ENCODE measurements at places on chromosomes 3 and 15.

GRCh38 chr3:120332646-120333045 lies 16.5 kb downstream of the LRRC58 start:
- DNase-seq, result no peak

GRCh38 chr3:28590216-28590615 lies 241.6 kb upstream of the AZI2 start:
- no peak for DNase-seq

GRCh38 chr15:72037321-72037720 lies 80.6 kb downstream of the MYO9A start:
- peak; percentile 42 for DNase-seq

DNA sequence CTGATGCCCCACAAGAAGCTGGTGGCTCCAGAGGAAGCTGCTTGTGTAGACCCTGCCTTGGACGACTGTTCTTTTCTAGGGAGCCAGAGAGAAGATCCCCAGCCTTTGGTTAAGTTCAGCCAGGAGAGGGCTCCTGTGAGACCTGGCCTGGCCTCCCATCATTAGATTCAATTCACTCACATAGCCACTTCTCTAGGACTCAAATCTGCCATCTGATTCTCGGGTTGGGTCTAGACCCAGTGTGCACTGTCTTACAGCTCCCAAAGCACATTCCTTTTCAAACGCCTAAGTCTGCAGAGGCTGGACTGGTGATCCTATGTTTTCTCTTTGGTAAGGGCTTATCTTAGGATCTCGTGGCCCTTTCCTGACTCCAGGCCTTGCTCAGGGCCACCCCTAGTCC lies 81.7 kb upstream of the NPHP3 start:
- DNase-seq, result no peak

DNA sequence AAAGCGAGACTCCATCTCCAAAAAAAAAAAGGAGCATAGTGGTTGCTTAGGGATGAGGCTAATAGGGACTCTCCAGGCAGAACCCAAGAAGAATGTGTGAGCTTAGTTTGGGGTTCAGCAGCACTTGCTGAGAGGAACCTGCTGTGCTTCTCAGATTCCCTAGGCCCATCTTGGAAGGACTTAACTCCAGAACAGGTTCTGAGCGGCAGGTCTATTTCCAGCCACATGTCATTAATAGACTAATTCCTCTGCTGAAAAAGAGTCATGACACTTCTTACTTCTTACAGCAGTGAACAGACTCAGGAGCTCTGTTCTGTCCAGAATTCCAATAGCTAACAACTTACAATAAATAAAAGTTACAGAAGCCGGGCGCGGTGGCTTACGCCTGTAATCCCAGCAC lies 22.5 kb downstream of the RHOA start:
- no peak for DNase-seq

DNA sequence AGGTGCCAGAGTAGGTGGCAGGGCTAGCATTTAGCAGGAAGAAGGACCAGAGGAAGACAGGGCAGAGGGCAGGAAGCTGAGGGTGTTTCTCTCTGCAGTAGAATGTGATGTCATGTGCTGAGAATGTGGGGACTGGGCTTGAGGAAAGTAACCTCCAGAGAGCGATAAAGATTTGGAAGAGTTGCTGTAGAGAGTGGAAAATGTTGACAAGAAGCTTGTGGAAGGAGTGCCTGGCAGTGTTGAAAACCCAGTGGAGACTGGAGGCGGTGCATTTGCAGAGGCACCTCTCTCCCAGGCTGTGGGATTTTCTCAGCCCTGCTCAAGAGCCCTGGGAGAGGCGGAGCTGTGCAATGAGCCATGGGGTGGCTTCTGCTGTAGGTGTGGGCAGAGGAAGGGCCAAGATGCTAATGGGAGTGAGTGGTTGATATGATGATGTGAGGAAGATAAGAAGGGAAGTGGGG lies 54.8 kb downstream of the MESD start:
- peak; percentile 26 for DNase-seq

- DNase-seq, result no peak
Measured at GRCh38 chr3:129687586-129688125, 81.2 kb upstream of the PLXND1 start.

- DNase-seq, result no peak
Measured at GRCh38 chr3:150242220-150242936, 165.7 kb upstream of the TSC22D2 start.

DNA sequence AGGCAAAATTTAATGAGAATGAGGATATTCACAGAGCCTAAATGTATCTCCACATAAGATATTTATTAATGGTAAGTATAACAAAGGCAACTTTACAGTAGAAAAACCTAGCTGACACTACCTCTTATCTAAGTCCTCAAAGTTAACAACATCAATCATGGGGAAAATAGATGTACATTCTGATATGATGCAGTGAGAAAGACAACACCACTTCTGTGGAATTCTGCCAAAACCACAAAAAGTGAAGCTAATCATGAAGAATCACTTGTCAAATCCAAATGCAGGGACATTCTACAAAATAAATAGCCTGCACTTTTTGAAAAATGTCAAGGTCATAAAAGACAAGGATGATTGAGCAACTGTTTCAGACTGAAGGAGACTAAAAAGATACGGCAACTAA lies 27.5 kb upstream of the EOMES start:
- no peak for DNase-seq

DNA sequence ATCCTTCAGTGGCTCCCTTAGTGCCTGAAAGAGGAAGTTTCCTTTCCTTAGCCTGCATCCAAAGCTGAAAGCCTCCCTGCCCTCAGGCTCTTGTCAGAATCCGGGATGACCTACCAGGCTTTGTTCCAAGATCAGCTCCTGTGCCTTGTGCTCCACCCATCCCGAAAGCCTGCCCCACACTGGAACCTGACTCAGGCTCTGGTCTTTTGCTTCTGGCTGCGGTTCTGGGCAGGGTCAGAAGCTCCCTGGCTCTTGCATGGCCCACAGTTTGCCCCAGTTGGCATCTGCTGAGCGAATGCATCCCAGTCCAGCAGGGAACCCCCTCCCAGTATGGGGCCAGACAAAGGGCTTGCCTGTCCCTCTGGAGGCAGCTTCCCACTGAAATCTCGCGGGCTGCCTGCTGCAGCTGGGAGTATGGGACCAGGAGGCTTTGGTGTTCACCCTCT lies 25.9 kb upstream of the KIF23 start:
- no peak for DNase-seq

- DNase-seq, result no peak
Measured at GRCh38 chr15:92681141-92681631, 25.6 kb upstream of the FAM174B start.

DNA sequence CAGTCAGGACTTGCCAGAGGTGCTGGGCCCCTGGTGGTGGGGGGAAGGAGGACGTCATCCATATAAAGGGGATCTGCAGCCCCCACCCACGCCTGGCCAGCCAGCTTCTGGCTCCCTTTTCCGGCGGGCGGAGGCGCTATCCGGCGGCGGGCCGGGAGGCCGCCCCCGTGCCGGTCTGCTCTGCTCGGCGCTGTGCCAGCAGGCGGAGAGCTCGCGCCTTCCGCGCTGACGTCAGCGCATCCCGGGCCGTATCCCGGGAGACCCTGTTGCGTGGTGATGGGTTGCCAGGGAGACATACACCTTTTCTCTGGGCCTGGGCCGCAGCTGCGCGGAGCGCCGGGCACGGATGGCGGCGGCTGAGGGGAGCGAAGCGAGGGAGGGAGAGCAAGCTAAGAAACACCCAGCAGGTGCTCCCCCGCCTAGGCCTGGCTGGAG lies 1.1 kb downstream of the FAM131A start:
- DNase-seq, result no peak

- no peak for DNase-seq
Measured at GRCh38 chr3:59563072-59563605, 513.3 kb upstream of the CFAP20DC start.

DNA sequence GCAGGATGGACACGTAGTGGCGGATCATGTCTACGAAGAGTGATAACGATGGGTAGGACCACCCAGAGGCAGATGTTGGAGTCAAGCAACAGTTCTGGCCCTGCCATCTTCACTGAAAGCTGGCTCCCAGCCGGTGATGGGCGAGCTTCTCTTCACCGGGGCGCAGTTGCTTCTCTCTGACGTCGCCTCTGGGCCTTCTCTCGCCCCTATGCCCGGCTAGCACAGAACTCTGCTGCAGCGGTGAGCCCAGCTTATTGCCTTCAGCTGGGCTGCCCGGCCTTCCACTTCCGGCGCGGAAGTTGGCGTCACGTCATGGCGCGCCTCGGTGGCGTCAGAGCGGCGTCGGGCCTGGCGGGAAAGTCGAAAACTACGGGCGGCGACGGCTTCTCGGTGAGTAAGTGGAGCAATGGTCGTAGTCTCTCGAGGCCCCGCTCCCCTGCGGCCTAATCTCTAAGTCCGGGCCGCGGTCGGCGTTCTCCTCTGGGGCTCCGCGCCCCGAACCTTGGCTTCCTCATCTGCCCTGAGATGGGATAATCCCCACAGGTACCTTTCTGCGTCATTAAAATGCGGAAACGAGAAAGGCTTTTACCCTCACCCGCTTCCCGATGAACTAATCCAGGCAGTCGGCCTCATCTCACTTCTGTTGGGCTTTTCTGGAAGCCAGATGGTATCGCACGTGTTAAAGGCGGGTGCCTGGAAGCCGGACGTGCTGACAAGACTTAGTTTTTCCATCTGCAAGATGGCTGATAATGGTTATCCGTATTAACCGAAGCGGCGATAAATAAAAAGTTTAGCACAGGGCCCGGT lies at the start of gene FANCD2:
FANCD2 (plus strand) TSS at position 354 of the 807 bp plus-strand sequence. CDS start 2,221 bp downstream, outside the sequence.
- DNase-seq, result no peak

DNA sequence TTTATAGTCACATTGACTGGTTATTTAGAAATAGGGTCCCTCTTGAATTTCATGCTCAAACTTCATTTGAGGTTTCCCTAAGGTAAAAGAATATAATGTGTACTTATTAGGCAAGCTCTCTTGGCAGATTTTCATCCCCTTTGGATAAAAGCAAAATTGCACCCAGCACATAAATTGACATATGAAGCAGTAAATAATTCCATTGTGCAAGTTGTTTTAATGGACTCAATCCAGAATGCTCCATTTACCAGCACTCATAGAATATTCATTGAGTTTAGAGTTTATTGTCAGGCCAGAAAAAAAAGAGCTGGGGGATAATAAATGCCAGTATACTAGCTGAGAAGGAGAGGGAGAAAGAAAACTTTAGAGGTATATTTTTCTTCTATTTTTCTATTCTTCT lies 136.8 kb downstream of the TPRG1 start:
- no peak for DNase-seq

- no peak for DNase-seq
Measured at GRCh38 chr3:37694284-37694675, 167.4 kb upstream of the CTDSPL start.

DNA sequence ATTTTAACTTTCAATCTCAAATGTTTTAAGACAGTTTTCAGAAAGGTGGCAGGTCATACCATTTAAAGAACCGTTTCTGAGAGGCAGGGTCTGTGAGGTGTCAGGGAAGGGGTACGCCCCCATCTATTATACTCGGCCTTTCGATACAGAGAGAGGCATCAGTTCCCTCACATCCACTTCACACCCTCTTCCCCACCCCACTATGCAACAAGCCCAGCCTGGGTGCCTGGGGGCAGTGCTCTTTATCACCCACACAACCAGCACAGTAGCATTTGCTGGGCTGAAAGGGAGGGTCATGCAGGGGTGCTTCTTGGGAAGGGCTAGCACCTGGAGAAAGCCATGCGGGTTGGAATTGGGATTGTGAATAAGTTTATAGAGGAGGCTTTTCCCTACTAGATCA lies 56.0 kb upstream of the KCNMB2 start:
- no peak for DNase-seq

DNA sequence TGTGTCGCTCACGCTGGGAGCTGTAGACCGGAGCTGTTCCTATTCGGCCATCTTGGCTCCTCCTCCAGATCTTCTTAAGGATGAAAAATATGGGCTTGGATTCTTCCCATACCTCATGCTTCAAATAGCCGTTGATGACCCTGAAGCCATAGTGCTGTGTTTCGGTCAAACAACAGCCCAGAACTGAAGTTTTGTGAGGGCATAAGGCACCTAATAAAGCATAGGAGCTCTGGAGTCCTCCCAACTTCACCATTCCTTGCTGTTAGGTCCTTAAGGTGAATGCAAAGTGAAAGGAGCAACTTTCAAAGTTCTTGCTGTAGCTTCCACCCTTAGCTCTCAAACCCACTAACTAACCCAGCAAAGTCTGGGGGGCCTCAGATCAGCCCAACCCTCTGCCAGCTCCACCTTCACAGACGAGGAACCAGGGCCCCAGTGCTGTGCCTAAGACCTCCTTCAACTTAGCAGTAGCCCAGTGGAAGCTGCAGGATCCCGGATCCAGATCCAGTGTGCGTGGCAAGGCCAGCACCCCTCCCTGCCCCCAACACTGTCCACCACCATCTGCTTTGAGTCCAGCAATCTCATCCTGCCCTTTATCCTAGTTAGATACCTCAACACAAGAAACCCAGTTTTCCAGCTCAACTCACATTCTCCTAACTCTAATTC lies at the start of gene GRK7:
GRK7 (plus strand) TSS at position 321 of the 663 bp plus-strand sequence. CDS start 14,877 bp downstream, outside the sequence.
- DNase-seq, result no peak

- no peak for DNase-seq
Measured at GRCh38 chr3:183331498-183331897, 78.4 kb downstream of the B3GNT5 start.

DNA sequence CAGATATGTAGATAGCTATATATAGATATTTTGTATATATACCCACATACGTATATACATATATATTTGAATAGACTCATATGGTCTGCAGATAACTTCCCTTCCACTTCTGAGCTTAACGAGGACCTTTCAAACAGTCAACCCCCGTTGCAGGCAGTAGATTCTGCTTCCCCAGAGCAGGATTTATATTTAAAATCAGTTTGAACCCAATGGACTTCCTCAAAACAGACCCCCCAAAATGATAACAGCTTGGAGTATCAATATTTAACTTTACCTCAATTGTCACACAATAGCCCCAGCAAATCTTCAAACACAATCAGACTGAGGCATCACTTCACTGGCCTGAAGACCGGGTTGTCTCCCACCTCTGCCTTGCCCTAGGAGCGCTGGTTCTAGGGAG lies 218.3 kb downstream of the MEIS2 start:
- no peak for DNase-seq

GRCh38 chr3:4829031-4829394 lies 150.2 kb upstream of the BHLHE40 start:
- no peak for DNase-seq

GRCh38 chr3:65342084-65342683 lies 654.4 kb upstream of the ADAMTS9 start:
- DNase-seq, result no peak

- no peak for DNase-seq
Measured at GRCh38 chr3:188010478-188010877, 143.5 kb upstream of the LPP start.

DNA sequence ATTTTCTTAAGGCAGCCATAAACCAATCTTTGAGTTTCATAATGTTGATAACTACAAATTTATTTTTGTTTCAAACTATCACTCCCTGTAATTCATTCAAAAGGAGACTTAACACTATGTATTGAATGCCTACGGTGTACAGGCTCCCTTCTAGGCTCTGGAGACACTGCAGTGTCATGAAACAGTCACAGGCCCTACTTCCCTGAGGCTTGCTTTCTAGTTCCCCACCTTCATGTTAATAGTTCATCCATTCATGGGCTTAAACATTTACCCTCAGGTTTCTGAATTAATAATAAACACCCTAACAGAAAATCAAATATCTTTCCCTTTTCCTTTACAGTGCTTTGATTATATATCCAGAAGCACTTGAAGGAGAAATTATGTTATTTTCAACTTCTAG lies 168.7 kb downstream of the CHL1 start:
- DNase-seq, result no peak

- no peak for DNase-seq
Measured at GRCh38 chr3:46626039-46626438, 13.7 kb downstream of the FAM240A start.
